Neural progenitor cell (in vitro differentiated cells): ENCODE measurements at places on chromosomes 4 and X. TPM values are rescaled to one million over a fixed set of nuclear protein-coding genes. Genes with fewer than 3 reads are reported as not detected.

- H3K4me3 ChIP-seq, result no peak overlapping the region
- peaks cover under 1% of the 10 kb centered on the region for H3K27me3 ChIP-seq
- peaks cover 11% of the 10 kb centered on the region for H3K4me1 ChIP-seq
- H3K36me3 ChIP-seq, result no peaks in the 10 kb centered on the region
Measured at GRCh38 chr4:185213877-185214276, 4.5 kb downstream of the SNX25 start.

The ZFP42 gene
- 36.4 and 54.5 TPM in 2 replicates for total RNA-seq

The TKTL2 gene
- 0.06 TPM in 1 of 2 replicates, not detected in the other for total RNA-seq

GRCh38 chr4:81454499-81454898, 17.2 kb downstream of the RASGEF1B start:
- H3K4me3 ChIP-seq, result no peak overlapping the region
- no peak overlapping the region for H3K27ac ChIP-seq
- no peaks in the 10 kb centered on the region for H3K4me1 ChIP-seq
- peaks cover 3% of the 10 kb centered on the region for H3K36me3 ChIP-seq
- DNase-seq, result no peak
- no peaks in the 10 kb centered on the region for H3K27me3 ChIP-seq

DNA sequence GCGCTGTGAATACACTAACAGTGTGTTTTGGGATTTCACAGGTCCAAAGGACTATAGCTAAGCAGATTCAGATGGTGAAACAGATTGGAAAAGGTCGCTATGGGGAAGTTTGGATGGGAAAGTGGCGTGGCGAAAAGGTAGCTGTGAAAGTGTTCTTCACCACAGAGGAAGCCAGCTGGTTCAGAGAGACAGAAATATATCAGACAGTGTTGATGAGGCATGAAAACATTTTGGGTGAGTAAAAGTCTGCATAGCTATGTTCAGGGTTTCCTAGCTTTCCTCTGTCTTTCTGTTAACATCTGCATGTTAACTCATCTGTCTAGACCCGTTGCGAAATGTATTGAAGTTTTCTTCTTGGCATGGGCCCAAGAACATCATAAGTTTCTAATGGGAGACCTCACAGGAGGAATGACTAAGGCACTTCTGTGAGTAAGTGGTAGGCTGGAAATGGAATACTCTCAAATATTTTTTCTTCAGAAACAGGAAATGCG, 372.1 kb downstream of the BMPR1B start:
- H3K4me3 ChIP-seq, result no peak overlapping the region
- no peak for DNase-seq
- H3K27me3 ChIP-seq, result no peaks in the 10 kb centered on the region

DNA sequence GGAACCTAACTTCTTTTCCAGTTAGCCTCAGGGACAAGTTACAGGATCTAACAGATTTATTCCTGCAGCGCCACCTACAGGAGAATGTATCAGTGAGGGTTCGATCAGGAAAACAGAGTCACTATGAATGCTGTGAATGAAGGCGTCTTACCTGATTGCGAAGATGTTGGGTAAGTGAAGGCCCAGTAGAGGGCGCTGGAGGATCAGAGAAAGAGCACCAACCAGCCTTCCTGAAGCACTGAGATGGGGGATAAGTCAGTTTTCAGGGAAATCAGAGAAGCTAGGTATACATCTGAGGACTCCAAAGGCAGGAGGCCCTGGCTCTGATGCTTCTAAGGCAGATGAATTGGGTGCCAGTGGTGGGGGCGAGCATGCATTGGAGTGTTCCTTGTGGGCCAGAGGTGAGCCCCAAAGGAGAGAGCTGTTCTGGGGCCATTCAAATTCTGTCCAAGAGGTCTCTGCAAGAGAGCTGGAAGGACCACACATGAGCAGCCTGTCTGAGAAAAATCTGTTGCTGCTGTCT, 169.9 kb upstream of the AADAT start:
- H3K4me1 ChIP-seq, result peaks cover 6% of the 10 kb centered on the region
- peak; percentile 98 for DNase-seq
- no peaks in the 10 kb centered on the region for H3K36me3 ChIP-seq
- H3K4me3 ChIP-seq, result no peak overlapping the region
- no peaks in the 10 kb centered on the region for H3K27me3 ChIP-seq

DNA sequence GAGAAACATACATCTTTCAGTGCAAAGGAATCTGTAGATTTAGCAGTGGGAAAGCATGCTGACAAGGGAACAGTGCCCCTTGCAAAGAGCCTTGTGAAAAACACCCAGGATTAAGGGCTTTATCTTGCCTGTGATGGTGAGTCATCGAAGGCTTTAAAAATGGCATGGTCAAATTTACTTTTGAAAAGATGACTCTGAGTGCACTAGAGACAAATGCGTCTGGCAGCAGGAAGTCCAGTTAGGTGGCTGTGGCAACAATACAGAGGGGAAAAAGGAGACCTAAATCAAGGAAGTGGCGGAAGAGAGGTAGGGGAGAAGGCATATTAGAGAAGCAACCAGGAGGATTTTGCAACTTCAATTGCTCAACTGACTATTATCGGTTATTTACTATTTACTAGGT, 472.6 kb upstream of the CPEB2 start:
- DNase-seq, result peak; percentile 56
- H3K27ac ChIP-seq, result no peak overlapping the region
- H3K4me1 ChIP-seq, result peaks cover 19% of the 10 kb centered on the region
- no peak overlapping the region for H3K4me3 ChIP-seq

The INTS6L gene
- total RNA-seq, result 10.4 and 18.3 TPM in 2 replicates

GRCh38 chr4:8695237-8696219, 103.0 kb downstream of the CPZ start:
- DNase-seq, result no peak
- H3K27me3 ChIP-seq, result peaks cover 36% of the 10 kb centered on the region
- H3K4me3 ChIP-seq, result no peak overlapping the region
- H3K27ac ChIP-seq, result no peak overlapping the region
- H3K36me3 ChIP-seq, result no peaks in the 10 kb centered on the region

The C1QTNF7 gene
- total RNA-seq, result not detected in 2 replicates

DNA sequence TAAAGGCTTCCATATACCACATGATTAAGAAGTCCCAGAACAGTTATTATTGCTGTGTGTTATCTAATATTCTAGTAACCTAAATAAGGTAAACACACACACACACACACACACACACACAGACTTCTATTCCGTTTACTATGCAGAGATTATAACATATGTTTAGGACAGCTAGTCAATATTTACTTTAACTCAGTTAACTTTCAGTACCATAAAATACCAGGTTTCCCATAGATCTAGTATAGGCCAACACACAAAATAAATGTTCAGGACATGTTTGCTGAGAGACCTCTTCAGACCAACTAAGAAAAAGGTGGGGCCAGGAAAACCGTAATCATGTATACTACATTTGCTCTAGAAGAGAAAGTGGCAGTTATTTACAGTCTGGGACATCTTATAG, 365.5 kb downstream of the KLHL13 start:
- DNase-seq, result no peak
- no peaks in the 10 kb centered on the region for H3K27me3 ChIP-seq
- H3K36me3 ChIP-seq, result no peaks in the 10 kb centered on the region

The SLC25A6 gene
- total RNA-seq, result 193 and 487 TPM in 2 replicates

The TRAM1L1 gene
- total RNA-seq, result 4.5 and 8.4 TPM in 2 replicates

The CT45A8 gene
- not detected in 2 replicates for total RNA-seq

The CT45A2 gene
- not detected in 2 replicates for total RNA-seq

The UBQLN2 gene
- 16.6 and 18.3 TPM in 2 replicates for total RNA-seq

DNA sequence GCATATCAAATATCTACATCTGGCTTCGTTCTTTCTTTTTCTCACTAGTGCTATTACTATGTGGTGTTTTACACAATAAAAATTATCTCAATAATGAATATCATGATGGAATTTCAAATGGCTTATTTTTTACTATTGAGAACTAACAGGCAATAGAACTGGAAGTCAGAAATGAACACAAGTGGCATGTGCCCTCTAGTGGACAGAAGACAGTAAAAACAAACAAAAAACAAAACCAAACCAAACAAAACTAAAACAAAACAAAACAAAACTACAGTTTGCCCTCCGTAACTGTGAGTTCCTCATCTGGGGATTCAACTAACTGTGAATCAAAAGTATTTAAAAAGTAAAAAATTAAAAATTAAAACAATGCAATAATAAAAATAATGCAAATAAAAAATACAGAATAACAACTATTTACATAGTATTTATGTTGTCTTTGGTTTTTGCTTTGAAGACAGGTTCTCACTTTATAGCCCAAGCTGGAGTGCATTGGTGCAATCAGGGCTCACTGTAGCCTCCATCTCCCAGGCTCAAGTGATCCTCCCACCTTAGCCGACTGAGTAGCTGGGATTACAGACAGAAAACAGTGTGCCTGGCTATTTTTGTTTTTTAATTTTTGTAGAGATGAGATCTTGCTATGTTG, 195.6 kb upstream of the TACR3 start:
- no peaks in the 10 kb centered on the region for H3K4me1 ChIP-seq
- H3K27ac ChIP-seq, result no peak overlapping the region
- no peaks in the 10 kb centered on the region for H3K27me3 ChIP-seq
- DNase-seq, result peak; percentile 45
